Epithelial cell of proximal tubule (primary cell): ENCODE measurements at places on chromosomes 7 and 10.

GRCh38 chr10:94104316-94105000 lies 110.7 kb downstream of the PLCE1 start:
- DNase-seq = no peak

DNA sequence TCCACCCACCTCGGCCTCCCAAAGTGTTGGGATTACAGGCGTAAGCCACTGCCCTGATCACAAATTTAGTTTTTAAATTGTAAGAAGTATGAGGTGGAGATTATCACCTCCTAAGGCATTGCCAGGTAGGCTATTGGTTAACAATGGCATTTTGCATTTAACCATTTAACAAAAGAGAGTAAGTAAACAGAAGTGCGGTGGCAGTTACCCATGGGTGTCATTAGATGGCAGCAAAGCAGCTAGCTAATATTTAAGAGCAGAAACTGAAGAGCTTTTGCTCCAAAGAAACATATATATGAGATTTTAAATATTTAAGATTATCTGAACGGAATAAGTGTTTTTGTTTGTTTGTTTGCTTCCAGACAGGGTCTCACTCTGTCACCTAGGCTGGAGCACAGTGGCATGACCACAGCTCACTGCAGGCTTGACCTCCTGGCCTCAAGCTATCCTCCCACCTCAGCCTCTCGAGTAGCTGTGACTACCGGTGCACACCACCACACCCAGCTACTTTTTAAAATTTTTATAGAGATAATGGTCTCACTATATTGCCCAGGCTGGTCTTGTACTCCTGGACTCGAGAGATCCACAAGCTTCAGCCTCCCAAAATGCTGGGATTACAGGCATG lies 325.5 kb upstream of the C7orf33 start:
- peak; percentile 4 for DNase-seq

DNA sequence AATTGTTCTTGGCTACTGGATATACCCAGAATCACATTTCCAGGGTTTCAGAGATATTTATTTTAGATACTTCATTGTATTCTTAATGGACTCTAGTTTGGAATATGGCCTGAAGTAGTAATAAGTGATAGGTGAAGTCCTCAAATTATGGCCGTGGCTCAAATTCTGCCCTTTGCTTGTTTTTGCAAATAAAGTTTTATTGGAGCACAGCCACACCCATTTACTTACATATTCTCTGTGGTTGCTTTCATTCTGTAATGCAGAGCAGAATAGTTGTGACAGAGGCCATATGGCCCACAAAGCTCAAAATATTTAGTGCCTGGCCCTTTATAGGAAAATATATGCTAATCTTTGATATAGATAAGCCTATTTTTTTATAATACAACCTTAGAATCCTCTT lies 19.5 kb downstream of the ANLN start:
- no peak for DNase-seq

GRCh38 chr7:1100386-1100785 lies 12.5 kb downstream of the GPER1 start:
- DNase-seq = no peak

- no peak for DNase-seq
These were observed 382.2 kb upstream of the NRP1 start for GRCh38 chr10:33716501-33717267.

DNA sequence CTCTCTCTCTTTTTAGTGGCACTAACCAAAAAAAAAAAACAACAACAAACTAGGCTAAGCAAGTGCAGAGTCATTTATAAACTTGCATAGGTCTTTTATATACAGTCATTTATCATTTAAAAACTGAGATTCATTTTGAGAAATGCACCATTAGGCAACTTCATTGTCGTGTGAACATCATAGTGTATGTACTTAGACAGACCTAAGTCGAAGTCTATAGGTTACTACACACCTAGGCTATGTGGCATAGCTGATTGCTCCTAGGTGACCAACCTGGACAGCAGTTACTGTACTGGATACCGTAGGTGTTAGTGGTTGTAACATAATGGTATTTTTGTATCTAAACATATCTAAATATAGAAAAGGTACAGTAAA lies 109.1 kb upstream of the SAMD8 start:
- no peak for DNase-seq

DNA sequence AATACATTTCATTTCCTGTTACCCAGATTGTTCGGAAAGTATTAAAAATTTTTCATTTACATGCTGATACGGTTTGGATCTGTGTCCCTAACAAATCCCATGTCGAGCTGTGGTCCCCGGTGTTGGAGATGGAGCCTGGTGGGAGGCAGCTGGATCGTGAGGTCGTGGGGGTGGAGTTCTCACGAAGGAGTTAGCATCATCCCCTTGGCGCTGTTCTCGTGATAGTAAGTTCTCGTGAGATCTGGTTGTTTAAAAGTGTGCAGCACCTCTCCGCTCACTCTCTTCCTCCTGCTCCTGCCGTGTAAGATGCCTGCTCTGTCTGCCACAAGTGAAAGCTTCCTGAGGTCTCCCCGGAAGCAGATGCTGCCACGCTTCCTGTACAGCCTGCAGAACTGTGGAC lies 30.9 kb downstream of the PLEKHS1 start:
- DNase-seq = no peak

- DNase-seq = no peak
These were observed 217.2 kb upstream of the MKLN1 start for GRCh38 chr7:131110297-131111080.
